ENCODE measurements at places on chromosomes 1 and 21.

DNA sequence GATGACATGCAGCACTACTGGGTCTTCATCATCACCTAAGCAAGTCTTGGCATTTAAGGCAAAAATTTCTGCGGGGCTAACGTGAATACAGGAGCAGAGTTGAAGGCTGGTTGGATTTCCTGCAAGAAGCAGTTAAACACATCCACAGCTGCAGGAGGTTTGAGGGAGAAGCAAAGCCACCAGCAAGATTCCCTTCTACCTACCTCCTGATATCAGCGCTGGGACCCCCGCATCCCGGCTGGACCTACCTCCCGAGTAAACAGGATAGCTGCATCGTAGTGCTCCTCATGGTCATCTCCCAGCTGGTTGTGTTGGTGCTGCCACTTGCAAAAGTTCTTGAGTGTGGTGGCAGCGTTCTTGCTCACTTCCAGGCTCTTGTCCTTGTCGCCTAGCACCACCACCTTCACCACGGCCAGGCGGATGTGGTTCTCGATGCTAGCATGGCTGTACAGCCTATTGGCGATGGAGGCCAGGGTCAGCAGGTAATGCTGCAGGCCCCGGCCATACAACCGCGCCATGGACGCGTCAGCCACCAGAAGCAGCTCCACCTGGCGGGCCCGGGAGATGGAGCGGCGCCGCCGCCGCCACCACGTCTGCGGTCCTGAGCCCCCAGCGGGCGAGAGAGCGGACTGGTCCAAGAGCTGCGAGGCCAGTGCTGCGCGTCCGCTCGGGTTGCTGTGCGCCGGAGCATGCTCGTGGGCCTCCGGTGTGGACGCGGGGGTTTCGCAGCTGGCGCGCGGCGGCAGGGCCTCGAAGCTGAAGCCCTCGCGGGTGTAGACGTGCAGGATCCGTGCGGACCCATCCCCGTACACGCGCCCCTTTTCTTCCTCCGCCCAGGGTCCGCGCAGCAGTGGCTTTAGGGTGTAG, 1.6 kb downstream of the ADAMTS5 start:
- no peak for DNase-seq

DNA sequence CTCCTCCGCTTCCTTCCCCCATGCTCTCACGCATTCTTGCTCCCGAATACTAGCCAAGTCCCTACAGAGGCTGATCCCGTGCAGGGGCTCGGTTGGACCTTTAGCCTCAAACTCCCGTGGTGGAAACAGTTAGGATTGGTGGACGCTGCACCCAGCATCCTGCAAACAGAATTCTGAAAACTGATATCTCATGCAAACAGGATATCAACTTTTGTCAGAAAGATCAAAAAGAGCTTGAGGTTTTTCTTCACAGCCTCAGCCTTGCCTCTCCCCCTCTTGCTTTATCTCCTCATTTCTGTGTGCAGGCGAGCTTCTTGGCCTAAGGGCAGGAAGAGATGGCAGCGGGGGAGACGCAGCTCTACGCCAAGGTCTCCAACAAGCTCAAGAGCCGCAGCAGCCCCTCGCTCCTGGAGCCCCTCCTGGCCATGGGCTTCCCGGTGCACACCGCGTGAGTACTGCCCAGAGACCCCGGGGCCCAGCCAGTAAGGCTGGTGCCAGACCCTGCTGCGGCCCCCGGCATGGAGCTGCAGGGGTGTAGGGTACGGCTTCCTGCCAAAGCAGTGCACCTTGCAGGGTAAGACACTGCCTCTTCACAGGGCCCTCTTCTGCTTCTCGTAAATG, at the start of gene UBASH3A:
Gene UBASH3A, plus strand, starts transcription at position 292 of the 621 bp plus-strand sequence. Its CDS starts 44 bp downstream, at position 336.
- no peak for DNase-seq

- no peak for DNase-seq
Observed at GRCh38 chr1:196393742-196394141, 214.5 kb downstream of the KCNT2 start.

DNA sequence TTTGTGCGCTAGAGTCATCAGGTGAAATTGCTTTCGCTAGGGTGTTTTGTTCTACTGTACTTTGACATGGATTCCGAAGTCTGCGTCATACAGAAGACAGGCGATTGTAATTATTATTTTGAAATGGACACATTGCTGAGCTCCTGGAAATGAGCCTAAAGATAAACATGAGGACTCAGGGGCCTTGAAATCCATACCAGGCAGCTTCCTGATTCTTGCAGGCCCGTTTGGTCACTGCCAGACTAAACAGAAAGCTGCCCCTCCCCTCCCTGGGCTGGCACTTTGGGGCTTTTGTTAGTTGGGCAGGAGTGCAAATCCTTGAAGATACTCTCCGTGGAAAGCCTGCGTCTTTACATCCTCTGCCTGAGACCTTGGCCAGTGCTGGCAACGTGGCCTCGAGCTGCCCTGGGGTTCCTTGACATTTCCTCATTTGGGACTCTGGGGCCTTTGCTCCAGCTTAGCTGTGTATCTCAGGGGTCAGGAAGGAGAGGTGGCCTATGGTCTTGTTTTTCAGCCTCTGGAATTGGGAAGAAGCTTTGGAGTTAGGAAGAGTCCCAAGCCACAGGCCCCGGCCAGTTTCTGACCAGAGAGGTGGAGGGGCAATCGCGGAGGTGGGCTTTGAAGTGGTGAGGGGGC, 26.9 kb upstream of the KCNE2 start:
- no peak for DNase-seq

DNA sequence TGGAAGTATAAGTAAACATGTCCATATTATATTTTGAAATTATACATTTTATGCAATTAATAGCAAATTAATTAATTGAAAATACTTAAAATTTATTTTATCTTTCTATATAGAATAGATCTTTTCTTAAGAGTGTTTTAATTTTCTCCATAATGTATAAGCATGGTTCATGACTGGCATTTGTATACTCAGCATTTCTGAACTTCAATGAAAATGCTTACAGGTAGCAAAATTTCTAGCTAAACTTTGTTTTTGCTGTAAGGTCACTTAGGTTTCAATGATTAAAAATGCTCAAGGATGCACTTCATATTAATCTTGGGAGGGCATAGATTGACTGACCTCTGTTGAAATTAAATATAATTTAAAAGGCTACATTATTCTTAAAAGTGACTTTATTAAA, 1108.1 kb downstream of the BRINP3 start:
- no peak for DNase-seq

DNA sequence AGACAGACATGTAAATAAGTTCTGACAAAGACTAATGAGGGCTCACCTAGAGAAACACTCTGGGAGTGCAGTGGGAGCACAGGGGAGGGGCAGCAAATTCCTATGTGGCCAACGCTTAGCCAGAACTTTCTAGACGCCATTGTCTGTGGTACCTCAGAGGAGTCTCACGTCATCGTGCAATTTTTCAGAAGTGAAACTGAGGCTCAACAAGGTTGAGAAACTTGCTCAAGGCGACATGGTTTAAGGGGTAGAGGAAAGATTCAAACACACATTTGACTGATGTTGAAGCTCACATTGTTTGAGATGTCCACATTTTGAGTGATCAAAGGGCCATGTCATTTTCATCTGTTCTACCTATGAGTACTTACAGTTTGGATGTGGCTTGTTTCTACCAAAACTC, 152.6 kb upstream of the LMO4 start:
- no peak for DNase-seq

All from kidney epithelial cell (primary cell).